ENCODE measurements at places on chromosomes 7 and 10.
A peak's percentile ranks its signal among the peaks of the same experiment; 100 is the strongest.

- no peak for DNase-seq
These were observed 26.4 kb upstream of the PRKG1 start for GRCh38 chr10:51047857-51048256.

DNA sequence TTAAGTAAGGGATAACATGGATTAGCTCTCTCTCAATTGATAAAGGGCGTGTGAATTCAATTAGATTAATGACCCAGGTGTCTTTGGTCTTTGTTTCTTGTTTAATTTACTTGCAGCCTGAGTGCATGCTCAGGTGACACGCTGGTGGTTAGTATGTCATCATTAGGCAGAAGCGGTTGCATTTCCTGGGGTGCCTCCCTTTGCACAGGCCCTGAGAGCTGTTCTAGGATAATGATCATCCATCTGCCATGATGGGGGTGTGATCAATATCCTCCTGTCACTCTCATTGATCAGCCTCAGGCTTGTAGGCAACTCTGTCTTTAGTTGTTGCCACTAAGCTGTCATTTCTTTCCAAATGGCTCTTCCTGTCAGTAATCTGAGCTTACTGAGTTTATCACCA, 99.6 kb upstream of the NPS start:
- no peak for DNase-seq

DNA sequence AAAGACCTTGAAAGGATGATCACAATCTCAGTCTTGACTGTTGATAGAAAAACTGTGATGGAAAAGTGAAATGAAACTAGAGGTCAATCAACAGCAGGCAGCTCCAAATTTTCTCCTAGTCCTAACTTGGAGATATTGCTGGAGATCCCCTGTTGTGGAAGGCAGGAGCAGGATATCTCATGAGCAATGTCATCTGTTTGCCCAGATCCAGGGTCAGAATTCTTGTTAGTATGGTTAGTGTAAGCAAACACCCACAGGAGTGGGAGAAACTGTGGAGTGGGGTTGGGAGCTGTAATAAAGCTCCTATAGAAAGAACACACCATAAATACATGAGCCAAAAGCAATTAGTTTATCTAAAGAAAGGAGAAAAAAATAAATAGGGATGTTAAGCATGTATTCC, 169.0 kb downstream of the AKR1D1 start:
- DNase-seq: no peak

DNA sequence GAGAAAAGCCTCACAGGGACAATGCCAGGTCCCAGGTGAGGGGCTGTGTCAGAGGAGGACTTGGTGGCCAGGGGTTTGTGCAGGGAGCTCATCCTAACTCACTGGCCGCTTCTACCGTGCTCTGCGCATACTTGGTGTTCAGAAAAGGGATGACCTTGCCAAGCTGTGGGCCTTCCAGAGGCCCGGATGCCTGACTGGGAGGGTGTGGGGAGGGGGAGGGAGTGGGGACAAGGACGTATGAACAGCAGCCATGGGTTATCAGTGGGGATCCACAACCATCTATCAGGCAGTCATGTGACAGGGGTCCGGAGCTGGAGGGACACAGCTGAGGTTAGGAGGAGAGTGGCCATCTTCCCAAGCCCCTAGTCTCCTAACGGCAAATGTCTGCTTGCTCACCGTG, 6.2 kb downstream of the SFXN4 start:
- no peak for DNase-seq

DNA sequence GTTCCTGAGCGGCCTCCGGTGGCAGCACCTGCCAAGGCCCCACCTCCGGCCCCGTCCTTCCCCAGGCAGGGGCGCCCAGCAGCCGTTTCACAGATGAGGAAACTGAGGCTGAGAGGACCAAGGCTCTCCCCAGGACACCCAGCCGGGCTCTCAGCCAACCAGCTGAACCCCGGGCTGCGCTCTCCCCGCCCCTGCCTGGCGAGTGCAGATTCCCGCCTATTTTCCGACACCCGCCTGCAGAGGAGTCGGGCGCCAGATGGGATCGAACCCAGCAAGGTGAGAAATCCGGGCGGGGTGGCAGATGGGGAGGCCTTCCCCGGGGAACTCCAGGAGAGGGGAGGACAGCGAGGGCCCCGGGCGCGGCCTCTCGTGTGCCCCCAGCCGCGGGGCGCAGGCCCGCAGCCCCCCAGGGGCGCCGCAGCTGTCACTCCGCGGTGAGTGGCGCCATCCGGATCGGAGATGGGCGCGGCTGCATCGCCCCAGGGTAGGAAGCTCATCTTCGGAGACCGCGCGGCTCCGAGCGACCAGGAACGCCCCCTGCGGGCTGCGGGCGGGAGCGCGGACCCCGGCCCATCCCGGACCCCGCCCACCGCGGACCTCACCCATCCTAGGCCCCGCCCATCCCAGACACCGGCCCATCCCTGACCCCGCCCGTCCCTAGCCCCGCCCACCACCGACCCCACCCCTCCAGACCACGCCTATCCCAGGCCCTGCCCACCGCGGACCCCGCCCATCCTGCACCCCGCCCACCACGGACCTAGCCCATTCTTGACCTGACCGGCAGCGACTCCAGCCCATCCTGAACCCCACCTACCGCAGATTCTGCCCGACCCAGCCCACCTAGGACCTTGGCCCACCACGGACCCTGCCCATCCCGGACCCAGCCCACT, 90.3 kb downstream of the MICALL2 start:
- DNase-seq: peak; percentile 11

DNA sequence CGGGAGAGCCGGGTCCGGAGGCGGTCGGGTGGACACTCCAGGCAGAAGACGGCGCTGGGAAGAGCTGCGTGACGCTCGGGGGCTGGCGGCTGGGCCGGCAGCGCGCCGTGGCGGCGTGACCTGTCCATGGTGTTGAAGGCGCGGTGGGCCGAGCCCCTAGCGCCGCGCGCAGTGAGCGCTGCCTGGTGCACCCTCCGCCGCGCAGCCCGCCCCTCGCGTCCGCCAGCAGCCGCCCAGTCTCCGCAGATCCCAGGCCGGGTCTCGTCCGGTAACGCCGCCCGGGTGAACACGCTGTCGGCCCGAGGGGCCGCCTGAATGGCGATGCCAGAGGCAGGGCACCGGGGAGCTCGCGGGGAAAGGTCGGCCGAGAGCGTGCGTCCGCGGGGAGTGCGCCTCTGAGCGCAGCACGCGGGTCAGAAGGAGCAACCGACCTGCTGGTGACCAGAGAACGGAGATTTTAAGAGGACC, 657 bp upstream of the TMEM178B start:
- DNase-seq: peak; percentile 18

GRCh38 chr10:43781480-43782361, 133.0 kb upstream of the ZNF32 start:
- peak; percentile 31 for DNase-seq

- peak; percentile 21 for DNase-seq
These were observed 154.0 kb downstream of the RAB11FIP2 start for GRCh38 chr10:117892681-117893220.

DNA sequence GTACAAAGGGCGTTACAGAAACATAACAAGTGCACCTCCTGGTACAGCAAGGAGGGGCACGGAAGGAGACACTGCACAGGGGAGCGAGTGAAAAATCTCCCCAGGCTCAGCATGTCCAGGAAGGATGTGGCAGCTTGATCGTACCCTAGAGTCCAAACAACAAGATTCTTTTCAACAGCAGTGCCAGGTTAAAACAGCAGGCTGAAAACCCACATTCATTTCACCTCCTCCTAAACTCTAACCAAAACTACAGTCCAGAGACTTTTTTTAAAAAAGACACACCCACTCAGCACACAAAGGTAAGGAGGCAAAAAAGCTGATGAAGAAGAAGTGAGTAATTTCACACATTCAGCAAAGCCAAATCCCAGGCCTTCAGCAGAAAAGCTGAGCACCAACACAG, 138.8 kb downstream of the SFMBT2 start:
- DNase-seq: no peak

GRCh38 chr10:43342279-43343125, 28.9 kb upstream of the FXYD4 start:
- no peak for DNase-seq

DNA sequence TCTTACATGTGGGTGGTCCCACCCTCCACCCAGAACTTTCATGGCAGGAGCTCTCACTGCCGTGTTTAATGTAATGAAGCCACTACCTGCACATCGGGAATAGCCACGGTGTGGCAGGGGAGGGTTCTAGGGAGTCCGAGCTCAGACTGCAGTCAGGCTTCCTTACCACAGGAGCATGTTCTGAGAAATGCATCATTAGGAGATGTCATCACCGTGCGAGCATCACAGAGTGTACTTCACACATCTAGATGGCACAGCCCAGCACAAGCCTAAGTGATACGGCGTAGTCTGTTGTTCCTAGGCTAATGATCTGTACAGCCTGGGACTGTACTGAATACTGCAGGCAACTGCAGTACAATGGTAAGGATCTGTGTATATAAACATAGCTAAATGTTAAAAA, 153.0 kb upstream of the LANCL2 start:
- peak; percentile 17 for DNase-seq

DNA sequence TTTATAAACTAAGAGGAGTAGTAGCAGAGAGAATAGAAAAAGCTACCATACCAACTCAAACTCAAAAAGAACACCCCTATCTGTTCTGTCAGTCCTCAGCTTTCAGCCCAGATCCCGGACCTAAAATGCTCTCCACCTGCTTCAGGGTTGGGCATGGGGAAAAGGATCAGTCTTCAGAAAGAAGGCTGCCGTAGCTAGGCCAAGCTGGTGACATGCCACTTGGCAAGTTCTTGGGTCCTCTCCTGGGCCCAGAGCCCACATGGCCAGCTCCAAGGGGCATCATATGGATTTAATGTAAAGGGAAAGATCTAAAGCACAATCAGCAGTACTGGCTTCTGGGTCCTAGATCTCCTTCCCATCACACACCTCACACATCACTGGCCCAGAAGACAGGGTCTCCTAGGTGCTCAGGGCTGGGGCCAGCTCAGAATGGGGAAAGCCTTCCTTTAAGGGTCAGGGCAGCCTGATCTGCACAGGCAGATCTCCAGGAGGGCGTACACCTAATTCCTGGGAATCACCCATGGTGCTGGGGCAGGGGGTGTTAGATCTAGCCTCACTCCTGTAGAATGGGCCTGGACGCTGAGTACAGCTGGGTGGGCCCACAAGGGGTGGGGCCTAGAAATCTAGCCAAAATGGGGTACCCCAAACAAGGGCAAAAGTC, 2.5 kb downstream of the VAX1 start:
- no peak for DNase-seq

DNA sequence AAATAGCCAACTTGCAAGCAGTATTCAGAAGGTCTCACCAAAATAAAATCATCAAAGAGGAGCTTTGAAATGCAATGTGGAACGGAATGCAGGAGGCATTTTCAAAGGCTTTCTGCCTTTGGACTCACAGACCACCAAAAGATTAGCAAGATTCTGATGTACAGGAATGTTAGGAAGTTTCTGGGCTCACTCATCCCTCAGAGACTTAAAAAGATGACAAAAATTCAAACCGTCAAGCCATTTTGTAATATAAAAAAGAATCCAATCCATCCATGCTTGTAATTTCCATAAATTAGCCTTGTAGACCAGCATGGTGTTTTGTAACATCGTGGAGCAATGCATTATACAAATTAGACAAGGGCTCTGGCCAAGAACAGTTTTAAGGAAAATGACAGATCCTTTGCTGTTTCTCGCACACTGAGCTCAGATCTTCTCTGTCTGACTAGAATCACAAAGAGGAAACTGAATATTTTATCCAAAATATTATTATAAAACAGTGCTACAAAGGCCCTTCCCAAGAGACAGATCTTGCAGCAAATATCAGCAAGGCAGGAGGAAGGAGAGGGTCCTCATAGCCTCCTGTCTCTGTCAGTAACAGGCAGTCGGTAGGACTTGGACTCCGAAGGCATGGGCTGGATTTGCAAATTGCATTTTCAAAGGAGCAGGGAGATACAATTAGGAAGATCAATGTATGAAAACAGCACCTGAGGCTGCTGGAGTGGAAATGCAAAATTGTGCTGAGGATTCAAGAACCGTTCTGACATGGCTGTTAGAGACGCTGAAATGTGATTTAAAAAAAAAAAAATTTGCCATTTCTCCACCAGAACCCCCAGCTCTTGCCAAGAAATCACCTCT, 57.4 kb upstream of the NRP1 start:
- DNase-seq: peak; percentile 44

DNA sequence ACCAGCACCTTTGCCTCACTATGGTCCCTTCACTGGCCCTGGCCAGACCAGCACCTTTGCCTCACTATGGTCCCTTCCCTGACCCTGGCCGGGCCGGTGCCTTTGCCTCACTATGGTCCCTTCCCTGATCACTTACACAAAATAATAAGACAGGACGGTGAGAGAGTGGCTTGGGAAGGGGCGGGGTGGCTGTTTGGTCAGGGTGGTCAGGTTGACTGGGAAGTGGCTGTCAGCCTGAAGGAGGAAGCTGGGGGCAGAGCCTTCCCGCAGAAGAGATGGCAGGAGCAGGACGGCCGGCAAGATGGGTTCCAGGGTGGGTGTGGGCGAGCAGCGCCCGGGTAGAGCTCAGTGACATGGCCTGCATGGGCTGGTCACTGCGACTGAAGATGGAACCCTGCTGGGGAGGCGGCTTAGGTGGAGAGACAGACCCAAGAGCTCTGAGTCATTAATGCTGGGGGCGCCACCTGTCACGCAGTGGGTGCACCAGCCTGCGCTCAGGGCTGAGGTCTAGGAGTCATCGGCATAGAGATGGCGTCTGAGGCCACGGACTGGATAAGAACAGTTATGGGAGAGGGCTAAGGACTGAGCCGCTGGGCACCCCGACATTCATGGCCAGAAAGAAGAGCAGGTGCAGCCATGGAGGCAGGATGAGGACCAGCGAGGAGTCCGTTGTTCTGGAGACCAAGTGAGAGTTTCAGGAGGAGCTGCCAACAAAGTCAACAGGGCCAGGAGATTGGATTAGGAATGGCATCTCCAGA, 91.8 kb downstream of the CHST15 start:
- DNase-seq: no peak

- DNase-seq: no peak
These were observed 19.6 kb upstream of the PIP4K2A start for GRCh38 chr10:22733992-22734391.

- DNase-seq: peak; percentile 81
These were observed 695 bp upstream of the VDAC2 start for GRCh38 chr10:75209921-75210281.

GRCh38 chr10:79475877-79476276, 30.5 kb upstream of the ZCCHC24 start:
- no peak for DNase-seq

- no peak for DNase-seq
These were observed 13.8 kb downstream of the LZTS2 start for GRCh38 chr10:101013365-101013825.

- no peak for DNase-seq
These were observed 66.2 kb upstream of the SDK1 start for GRCh38 chr7:3234851-3235250.

DNA sequence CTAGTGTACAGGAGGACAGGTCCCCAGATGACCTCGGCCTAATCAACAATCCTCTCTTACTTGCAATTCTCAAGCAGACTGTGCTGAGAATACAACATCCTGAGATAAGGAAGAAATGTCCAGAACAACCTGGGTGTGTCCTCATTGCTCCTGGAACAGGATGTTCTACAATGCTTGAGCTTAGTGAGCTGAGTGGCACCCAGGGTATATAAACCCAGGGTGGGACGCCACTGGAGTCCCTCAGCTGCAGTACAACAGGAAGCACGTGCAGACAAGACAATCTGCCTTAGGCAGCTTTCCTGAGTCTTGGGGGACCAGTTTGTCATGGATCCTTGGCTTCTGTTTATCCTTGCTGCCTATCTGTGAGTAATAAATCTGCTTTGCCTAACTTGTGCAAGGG, 27.7 kb upstream of the SLC25A13 start:
- DNase-seq: no peak
